ENCODE measurements at places on chromosomes 13 and 19.

DNA sequence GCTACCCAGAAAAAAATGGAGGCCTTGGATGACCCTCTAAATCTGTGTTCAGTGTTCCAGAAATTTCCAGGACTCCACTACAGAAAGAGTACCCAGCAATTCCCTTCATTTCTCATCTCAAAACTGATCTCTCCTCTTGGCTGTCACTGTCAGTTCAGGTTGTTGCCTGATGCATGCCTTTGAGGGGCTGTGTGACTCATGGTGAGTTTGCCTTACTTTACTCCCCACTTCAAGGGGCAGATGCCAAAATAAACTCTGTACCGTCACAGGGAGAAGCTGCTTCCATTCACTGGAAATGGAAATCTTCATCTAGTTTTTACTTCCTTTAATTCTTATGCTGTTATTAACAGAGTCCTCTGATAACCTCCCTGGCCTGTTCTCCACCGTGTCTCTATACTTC, 1075.0 kb downstream of the DIAPH3 start:
- DNase-seq: no peak

- DNase-seq: no peak
Observed at GRCh38 chr19:42199440-42200115, 17.9 kb downstream of the DEDD2 start.

DNA sequence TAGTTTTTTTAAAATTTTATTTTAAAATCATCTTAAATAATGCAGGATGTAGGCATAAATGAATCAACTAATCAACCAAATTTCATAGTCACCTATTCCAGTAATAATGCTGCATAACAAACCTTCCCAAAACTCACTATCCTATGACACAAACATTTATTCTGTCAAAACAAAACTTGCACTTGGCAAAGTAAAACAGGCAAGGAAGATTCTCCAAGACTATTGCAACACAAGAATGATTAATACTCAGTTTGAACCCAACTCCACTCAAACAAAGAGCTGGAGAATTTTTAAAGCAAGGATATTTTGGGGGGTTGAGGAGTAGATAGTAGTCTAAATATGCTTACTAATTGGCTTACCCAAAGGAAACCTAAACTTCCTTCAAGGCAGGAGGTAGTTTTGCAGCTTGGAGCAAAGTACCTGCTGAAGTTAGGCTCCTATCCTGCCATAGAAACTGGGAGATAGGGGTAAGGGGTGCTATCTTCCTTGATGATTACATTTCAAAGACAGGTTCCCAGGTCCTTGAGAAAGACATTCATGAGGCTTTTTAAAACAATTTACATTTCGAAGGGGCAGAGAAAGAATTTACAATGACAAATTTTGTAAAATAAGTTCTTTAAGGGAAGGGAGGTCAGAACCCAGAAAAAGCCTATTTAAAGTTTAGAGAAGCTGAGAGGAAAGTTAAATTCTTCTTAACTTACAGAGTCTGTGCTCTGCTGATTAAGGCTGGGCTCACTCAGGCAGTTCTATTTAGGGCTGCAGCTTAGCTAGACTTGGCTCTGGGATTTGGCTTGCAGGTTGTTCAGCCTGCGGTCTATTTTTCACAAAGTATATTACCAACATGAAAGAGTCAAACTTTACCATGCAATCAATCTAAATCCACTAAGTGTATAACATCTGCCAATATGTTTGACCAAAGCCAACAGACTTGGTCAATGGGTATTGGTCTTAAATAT, 549.0 kb downstream of the KCTD12 start:
- DNase-seq: no peak

GRCh38 chr13:20028953-20029352, 70.4 kb downstream of the ZMYM2 start:
- no peak for DNase-seq

Measured in dorsolateral prefrontal cortex (tissue), 122 donors.